ENCODE measurements at places on chromosomes 6 and 20.

- DNase-seq, result no peak
These were observed 129.3 kb upstream of the MLN start for GRCh38 chr6:33933101-33933500.

DNA sequence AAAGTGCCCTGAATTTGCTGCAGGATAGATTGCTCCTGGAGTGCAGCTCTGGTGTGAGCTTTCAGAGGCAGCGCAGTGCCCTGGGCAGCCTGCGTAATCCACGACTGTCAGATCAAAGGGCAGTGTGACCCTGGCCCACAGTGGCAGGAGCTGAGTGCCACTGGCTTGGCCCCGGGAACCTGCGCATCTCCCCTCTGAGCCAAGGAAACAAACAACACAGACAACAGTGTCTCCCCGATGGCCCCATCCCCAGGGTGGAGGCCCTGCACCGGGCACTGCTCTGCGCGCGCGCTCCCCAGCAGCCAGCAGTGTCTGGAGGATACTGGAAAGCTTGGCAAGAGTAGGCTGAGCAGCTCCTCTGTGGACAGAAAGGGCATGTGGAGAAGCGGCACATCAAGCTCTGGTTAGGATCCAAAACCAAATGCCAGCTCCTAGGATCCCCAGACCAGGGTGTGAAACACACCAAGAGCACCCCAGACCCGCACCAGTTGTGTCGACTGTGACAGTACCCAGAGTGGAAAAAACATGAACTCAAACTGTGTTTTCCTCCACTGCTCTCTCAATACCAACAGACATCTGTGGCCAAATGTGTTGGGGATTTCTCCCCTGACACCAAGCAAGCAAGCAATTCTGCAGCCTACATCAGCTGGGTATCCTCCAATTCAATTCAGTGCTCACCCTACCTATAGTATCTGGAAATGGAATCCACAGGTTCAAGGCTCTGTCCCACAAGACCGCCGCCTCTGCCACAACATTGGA lies 26.7 kb downstream of the RBCK1 start:
- no peak for DNase-seq

GRCh38 chr6:123636782-123637181 lies at the start of gene TRDN:
TRDN (minus strand) TSS chr6:123636950; CDS start chr6:123636775, 175 bp downstream.
- DNase-seq, result no peak

- no peak for DNase-seq
These were observed 202.9 kb upstream of the SOX4 start for GRCh38 chr6:21390532-21391213.

GRCh38 chr20:63085151-63085861 lies 78.5 kb upstream of the BHLHE23 start:
- DNase-seq, result no peak

GRCh38 chr6:55560290-55560885 lies 18.6 kb downstream of the HMGCLL1 start:
- no peak for DNase-seq

- no peak for DNase-seq
These were observed 91.2 kb upstream of the SCP2D1 start for GRCh38 chr20:18722371-18722770.

DNA sequence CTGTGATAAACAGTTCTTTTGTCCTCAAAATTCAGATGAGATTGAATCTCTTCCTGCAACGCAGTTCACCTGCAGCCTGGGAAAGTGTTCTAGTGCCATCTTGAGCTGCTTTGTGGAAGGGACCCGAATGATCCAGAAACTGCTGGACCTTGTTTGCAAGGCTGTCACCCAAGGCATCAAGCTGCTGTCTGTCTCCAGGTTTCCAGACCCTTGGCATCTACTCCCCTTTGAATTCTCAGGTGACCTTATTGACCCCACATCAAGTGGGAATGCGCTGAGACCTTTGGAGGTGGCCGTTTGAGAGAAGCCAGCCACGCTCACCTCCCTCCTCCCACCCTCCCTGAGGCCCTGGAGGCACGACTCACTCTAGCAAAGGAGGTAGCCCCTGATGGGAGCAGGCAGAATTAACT lies 112.5 kb downstream of the EDN3 start:
- DNase-seq, result no peak

GRCh38 chr6:6968357-6968730 lies 139.4 kb upstream of the RREB1 start:
- DNase-seq, result no peak

GRCh38 chr6:70277470-70277869 lies 25.4 kb downstream of the COL9A1 start:
- no peak for DNase-seq

GRCh38 chr6:100335991-100336390 lies 128.7 kb downstream of the SIM1 start:
- no peak for DNase-seq

DNA sequence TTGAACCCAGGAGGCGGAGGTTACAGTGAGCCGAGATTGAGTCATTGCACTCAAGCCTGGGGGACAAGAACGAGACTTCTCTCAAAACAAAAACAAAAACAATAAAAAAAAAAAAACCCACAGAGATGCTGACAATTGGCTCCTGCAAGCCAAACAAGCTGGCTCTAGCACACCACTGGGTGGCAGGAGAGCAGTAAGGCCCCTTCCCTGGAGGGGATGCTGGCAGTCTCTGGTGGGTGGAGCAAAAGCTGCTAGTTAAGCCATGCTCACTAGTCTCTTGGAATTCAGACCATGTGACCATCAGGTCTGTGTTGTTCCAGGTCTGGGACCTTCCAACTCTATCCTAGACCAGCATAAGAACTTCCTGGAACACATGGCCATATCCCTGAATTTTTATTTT lies 18.9 kb upstream of the DSN1 start:
- no peak for DNase-seq

- DNase-seq, result no peak
These were observed 138.1 kb downstream of the TFAP2A start for GRCh38 chr6:10276660-10277287.

DNA sequence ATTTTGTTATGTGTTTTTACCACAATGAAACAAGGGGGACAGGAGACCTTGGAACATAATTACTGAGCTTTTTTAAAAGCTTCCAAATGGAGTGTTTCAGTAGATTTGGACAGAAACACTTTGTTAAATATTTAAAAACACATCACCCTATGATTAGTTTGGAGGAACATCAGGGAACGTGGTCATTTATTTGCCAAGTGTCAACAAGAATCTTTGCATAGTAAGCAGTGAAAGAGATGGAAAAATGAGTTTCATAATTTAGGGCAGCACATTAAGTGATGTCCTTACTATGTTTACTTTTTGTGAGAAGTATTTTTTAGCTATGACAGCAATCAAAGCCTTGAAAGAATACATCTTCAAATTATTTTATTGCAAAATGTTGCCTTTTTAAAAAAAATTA lies 82.6 kb downstream of the PROKR2 start:
- no peak for DNase-seq

- DNase-seq, result no peak
These were observed 15.5 kb upstream of the TMEM181 start for GRCh38 chr6:158544428-158544827.

DNA sequence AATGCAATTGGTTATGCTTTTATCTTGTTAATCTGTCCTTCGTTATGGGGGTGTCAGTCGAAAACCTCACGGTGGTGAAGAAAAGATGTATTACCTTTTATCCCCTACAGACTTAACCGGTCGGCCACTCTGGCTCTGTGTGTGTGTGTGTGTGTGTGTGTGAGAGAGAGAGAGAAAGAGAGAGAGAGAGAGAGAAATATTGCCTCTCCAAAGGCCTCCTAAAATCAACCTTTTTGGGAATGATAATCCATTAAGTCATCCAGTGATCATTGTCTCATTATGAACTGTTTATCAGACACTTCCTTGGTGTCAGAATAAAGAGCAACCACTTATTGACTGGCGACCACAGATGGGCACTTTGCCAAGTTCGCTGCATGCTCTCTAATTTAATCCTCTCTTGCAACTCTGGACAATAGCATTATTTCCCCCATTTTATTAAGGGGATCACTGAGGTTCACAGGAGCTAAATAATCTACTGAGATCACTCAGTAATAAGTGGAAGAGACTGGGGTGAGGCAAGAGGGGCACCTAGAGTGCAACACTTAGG lies 30.7 kb downstream of the SLC35D3 start:
- no peak for DNase-seq

DNA sequence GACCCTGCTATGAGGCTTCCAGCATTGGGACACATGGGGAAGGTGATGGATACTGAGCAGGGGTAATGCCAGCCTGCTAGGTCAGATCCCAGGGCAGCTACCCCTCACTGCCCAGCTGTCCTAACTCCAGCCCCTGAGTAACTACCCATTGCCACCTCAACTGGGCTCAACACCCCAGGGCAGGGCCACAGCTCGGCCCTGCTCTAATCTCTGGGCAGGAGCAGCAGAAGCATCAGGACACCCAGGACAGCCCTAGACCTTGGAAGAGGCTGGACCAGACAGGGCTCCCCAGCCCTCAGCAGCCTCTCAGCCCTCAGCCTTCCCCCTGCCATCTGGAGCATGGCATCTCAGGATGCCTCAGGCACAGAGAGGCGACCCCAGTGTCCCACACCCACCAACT lies 67.4 kb upstream of the TOP1 start:
- DNase-seq, result no peak

DNA sequence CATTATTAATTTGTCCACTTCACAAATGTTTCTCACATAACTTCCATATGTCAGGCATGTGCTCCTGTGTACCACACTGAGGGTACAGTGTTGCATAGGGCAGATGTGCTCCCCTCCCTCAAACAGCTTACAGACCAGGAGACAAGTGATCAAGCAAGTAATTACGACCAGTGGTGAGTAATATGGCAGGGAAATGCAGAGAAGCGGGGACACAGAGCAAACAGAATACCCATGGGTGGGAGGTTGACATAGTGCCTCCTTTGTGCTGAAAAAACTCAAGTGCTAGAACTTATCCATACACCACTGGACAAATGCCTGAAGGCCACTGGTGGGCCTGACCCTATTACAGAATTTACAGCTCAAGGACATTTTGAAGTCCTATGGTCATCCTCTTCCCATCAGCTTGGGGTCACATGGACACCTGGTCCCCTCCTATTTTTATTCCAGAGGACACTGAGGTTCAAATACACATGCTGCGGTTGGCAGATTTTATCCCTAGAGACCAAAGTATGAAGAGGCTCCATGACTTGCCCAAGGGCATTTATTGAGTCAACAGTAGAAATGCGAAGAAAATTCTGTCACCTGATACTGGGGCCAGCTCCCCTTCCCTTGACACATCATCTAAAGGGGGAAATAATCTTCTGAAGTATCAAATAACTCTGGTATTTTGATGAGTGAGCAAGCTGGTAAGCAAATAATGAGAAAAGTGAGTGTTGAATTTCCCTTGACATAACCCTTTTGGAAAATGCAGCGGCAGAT lies 116.6 kb downstream of the QRSL1 start:
- DNase-seq, result no peak

GRCh38 chr6:96299525-96299924 lies 222.1 kb upstream of the UFL1 start:
- no peak for DNase-seq

DNA sequence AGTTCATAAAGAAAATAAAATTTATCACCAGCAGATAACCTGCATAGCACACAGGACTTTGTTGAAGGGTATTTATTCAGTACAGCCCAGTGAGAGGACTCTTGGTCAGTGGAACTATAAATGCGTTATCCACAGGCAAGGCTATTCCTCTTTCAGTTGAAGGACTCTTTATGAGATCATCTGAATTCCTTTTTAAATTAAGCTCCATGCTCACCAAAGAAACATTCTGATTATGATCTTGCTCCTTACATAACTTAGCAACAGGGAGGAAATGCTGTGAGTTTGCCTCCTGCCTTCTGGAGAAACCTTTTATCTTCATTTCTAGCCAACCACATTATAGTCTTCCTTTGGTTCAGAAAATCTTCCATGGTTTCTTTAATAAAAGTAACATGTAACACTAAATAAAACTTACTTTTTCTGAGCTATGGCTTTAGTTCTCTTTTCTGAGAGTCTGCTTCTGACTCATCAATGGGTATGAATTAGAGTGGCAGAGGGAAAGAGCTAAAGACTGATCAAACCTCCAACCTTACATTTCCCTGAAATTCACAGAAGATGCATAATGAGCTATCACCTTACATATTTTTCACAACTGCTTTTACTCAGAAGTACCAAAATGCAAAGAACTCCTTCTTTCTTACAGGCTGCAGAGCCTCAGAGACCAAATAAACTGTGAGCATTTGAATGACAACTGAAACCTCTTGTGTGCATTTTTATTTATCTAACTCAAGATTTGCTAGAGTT lies 267.2 kb downstream of the ADGRG6 start:
- no peak for DNase-seq

GRCh38 chr6:156347656-156348055 lies 429.5 kb upstream of the ARID1B start:
- DNase-seq, result no peak

- no peak for DNase-seq
These were observed 17.2 kb upstream of the MAS1L start for GRCh38 chr6:29504961-29505360.

- no peak for DNase-seq
These were observed 70.2 kb upstream of the EEF1E1 start for GRCh38 chr6:8172530-8172929.

DNA sequence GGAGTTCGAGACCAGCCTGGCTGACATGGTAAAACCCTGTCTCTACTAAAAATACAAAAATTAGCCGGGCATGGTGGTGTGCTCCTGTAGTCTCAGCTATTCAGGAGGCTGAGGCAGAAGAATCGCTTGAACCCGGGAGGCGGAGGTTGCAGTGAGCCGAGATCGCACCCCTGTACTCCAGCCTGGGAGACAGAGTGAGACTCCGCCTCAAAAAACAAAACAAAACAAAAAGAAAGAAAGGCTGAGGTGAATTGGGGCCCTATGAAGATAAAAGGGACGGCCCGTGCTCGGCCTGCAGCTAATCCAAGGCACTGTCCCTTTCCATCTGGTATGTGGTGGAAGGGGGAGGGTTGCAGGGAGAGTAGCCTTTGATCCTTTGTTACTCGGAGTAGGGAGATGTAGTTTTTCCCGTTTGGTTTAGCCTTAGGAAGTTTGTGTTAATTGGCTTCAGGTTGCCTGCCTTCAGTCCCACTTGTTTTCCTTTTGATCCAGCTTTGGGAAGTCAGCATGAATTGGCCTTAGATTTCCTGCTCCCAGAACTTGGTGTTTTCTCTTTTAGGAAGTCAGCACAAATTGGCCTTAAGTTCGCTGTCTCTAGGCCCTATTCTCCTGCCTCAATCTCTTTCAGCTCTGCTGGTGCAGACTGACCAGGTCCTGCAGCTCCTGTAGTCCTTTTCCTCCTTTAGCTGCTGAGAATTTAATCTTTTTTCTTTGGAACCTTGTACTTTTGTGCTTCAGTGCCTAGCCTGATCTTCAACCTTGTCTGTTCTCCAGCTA lies 36.1 kb upstream of the PAQR8 start:
- no peak for DNase-seq

DNA sequence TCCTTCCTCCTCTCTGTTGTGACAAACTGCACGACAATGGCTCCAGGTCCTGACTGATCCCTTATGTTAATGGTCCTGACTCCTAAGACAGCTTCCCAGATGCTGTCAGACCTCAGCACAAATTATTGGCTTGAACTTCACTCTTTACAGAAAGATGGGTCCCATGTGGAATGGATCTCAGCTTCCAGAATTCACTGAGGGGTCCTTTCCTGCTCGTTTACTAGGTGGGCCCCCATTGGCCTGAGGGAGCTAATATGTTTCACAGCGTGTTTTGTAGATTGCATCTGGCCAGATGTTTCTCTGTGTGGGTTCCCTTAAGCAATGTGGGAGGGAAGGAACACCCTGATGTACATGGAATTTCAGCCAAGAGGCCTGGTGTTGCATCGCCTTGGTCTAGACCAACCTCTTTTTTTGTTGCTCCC lies 826.6 kb downstream of the MAFB start:
- DNase-seq, result no peak
